Upper lobe of right lung (tissue), 1 donor: ENCODE measurements at places on chromosomes 11 and 22. TPM values are rescaled to one million over a fixed set of nuclear protein-coding genes. Genes with fewer than 3 reads are reported as not detected.

VSIG10L2 gene
- total RNA-seq = not detected

CFAP300 gene
- 2.3 TPM for total RNA-seq

CYP2D6 gene
- total RNA-seq = 1.0 TPM

LMNTD2 gene
- 5.9 TPM for total RNA-seq

GGT5 gene
- total RNA-seq = 66.5 TPM

DNAJB7 gene
- total RNA-seq = not detected

DNA sequence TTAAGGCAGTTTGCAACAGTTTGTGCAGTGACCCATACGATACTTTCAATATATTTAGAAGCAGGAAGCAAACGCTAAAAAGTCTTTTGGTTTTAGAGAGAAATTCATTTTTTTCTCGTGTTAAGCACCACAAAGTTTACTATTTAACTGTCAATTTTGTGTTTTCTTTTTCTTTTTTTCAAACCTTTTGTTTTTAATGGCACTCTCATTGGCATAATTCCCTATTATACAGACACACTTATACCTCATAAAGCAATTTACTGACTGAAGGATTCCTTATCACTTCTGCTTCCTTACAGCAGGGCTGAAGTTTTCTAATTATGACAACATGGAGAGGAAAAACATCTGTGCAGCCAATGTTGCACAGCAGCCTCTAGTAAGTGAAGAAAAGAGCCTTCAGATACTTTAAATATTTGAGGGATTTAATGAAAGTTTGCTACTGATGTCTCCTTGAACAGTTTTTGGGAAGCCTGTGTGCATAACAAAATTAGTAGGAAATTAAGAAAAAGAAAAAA is 2191.2 kb downstream of the LRRC4C start:
- no peak overlapping the region for H3K4me3 ChIP-seq
- no peaks in the 10 kb centered on the region for H3K4me1 ChIP-seq
- H3K36me3 ChIP-seq = no peaks in the 10 kb centered on the region
- no peak for DNase-seq

DNA sequence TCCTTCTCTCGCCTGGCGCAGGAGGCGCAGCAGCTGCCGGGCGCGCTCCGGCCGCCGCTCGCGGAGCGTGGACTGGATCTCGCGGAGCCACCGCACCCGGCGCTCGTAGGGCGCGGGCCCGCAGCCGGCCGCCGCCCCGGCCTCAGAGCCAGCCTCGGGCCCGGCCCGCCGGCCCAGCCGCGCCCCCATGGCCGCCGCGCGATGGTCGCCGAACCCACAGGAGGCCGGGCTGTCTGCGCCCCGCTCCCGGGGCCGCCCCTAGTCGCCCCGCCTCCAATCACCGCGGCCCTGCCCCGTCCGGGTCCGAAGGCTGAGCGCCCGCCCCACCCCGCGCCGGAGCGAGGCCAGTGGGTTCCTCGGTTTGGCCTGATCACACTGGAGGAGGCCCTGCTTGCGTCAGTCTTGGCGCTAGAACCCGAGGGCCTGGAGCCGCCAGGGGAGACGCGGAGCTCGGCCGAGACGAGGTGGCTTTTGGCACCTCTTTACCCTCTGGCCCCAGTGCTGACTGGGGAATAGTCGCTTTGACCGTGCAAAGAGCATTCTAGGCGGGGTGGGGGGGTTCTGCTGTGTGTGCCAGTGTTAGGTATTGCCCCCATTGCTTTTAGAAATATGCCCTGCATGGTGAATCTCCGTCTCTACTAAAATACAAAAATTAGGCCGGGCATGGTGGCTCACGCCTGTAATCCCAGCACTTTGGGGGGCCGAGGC is at the start of gene LRRC75B:
LRRC75B (minus strand) TSS at position 223 of the 708 bp plus-strand sequence; CDS start at position 189, 34 bp downstream.
- peak; percentile 94 for DNase-seq
- peak within 1 kb of the TSS; percentile 74 for H3K27ac ChIP-seq
- H3K4me3 ChIP-seq = peak within 1 kb of the TSS; percentile 58
- peaks cover 13% of the 10 kb centered on the region for H3K4me1 ChIP-seq
- H3K27me3 ChIP-seq = no peaks in the 10 kb centered on the region
- H3K36me3 ChIP-seq = no peaks in the 10 kb centered on the region

- no peak overlapping the region for H3K4me3 ChIP-seq
- H3K27me3 ChIP-seq = no peaks in the 10 kb centered on the region
- H3K4me1 ChIP-seq = no peaks in the 10 kb centered on the region
- H3K36me3 ChIP-seq = no peaks in the 10 kb centered on the region
- H3K27ac ChIP-seq = no peak overlapping the region
Observed at GRCh38 chr22:44108806-44109385, 71.8 kb upstream of the PARVG start.

- no peak overlapping the region for H3K4me3 ChIP-seq
- H3K36me3 ChIP-seq = no peaks in the 10 kb centered on the region
- H3K27ac ChIP-seq = no peak overlapping the region
- no peak for DNase-seq
- H3K4me1 ChIP-seq = no peaks in the 10 kb centered on the region
Observed at GRCh38 chr11:92269021-92269420, 44.4 kb downstream of the FAT3 start.

- H3K4me1 ChIP-seq = no peaks in the 10 kb centered on the region
- H3K36me3 ChIP-seq = no peaks in the 10 kb centered on the region
- H3K27ac ChIP-seq = no peak overlapping the region
- peak; percentile 48 for DNase-seq
- H3K27me3 ChIP-seq = no peaks in the 10 kb centered on the region
Observed at GRCh38 chr22:47164514-47165337, 402.3 kb downstream of the TBC1D22A start.

GRCh38 chr22:46895753-46896152 is 133.3 kb downstream of the TBC1D22A start:
- H3K4me1 ChIP-seq = peaks cover 5% of the 10 kb centered on the region
- no peak overlapping the region for H3K4me3 ChIP-seq
- H3K27ac ChIP-seq = no peak overlapping the region
- no peaks in the 10 kb centered on the region for H3K27me3 ChIP-seq
- DNase-seq = peak; percentile 50
- peaks cover 24% of the 10 kb centered on the region for H3K36me3 ChIP-seq

DNA sequence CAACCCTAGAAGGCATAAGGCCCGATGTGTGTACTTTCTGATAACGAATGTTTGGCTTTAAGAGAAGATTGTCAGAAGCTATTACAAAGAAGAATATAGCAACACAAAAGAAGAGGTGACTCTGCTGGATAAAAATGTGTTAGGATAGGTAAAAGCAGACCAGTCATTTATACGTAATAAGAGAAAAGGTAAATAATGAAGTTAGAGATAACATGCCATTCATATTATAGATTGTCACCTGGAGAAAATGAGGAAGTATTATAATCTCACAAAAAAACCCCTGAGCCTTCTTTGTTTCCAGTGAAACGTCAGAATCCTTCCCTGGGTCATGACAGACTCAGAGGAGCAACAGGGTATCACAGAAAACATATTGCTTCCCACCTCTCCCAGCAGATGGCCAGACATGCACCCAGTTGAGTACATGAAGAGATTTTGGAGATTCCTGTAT is 36.1 kb downstream of the PPFIA1 start:
- no peak overlapping the region for H3K4me3 ChIP-seq
- H3K27ac ChIP-seq = no peak overlapping the region
- H3K4me1 ChIP-seq = peaks cover 10% of the 10 kb centered on the region
- peaks cover 20% of the 10 kb centered on the region for H3K36me3 ChIP-seq
- H3K27me3 ChIP-seq = no peaks in the 10 kb centered on the region
- DNase-seq = no peak

DNA sequence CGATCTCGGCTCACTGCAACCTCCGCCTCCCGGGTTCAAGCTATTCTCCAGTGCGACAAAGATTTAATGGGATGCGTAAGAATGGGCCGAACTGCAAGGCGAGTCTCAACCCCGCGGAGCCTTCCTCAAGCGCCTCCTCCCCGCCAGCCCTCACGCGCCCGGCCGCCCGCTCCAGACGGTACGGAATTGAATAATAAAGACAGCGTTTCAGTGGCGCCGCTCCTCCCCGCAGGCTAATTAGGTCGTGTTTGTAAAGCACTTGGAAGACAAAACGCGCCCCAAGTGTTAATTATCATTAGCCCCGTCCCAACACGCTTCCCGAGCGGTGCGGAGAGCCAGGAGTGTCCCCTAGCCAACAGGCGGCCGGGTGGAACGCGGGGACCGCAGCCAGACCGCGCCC is 192.0 kb downstream of the BUD13 start:
- no peak overlapping the region for H3K27ac ChIP-seq
- no peaks in the 10 kb centered on the region for H3K36me3 ChIP-seq
- H3K4me3 ChIP-seq = no peak overlapping the region
- DNase-seq = no peak

- DNase-seq = peak; percentile 82
- peak overlapping the region; percentile 95 for H3K27ac ChIP-seq
- no peaks in the 10 kb centered on the region for H3K27me3 ChIP-seq
Observed at GRCh38 chr22:21866833-21867527, 465 bp downstream of the MAPK1 start.

- DNase-seq = no peak
- no peaks in the 10 kb centered on the region for H3K4me1 ChIP-seq
- H3K36me3 ChIP-seq = no peaks in the 10 kb centered on the region
- H3K4me3 ChIP-seq = no peak overlapping the region
Observed at GRCh38 chr11:39374963-39375698, 2084.3 kb downstream of the LRRC4C start.

GRCh38 chr11:109697140-109697843 is 275.3 kb downstream of the C11orf87 start:
- peak; percentile 57 for DNase-seq
- H3K27me3 ChIP-seq = no peaks in the 10 kb centered on the region
- H3K4me3 ChIP-seq = no peak overlapping the region
- H3K4me1 ChIP-seq = no peaks in the 10 kb centered on the region
- no peak overlapping the region for H3K27ac ChIP-seq

DNA sequence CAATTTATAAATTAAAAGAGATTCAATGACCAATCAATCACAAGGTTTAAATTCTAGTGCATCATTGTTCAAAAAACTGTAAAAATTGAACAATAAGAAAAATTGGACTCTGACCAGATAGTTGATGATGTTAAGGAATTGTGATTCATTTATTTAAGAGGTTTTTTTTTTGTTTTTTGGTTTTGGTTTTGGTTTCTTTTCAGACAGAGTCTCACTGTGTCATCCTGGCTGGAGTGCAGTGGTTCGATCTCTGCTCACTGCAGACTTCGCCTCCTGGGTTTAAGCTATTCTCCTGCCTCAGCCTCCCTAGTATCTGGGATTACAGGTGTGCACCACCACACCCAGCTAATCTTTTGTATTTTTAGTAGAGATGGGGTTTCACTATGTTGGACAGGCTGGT is 17.1 kb upstream of the EIF3M start:
- no peak for DNase-seq
- H3K27me3 ChIP-seq = no peaks in the 10 kb centered on the region

DNA sequence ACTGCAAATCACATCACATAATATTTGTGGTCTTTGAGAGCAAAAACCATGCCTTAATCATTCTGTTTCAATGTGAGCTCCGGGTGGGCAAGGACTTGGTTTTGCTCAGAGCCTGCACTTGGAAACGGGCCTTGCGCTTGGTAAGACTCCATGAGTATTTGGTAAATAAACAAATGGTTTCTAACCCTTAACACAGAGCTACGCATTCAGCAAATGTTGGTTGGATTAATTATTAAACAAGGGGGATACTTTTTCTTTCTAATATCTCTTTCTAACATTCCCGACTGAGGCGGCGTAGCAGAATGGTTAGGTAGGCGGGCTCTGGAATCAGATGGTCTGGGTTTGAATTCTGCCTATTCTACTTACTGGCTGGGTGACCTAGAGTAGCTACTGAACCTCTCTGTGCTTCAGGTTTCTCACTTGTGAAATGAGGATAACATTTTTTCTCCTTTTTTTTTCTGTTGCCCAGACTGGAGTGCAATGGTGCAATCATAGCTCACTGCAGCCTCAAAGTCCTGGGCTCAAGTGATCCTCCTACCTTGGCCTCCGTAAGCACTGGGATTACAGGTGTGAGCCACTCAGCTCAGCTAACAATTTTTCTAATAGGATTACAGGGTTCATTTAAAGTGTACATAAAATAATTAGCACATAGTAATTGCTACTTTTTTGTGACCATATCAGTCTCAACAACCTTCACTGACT is 3.4 kb upstream of the FAM83F start:
- no peaks in the 10 kb centered on the region for H3K36me3 ChIP-seq
- H3K27me3 ChIP-seq = peaks cover 43% of the 10 kb centered on the region
- H3K27ac ChIP-seq = no peak overlapping the region
- DNase-seq = no peak

GRCh38 chr11:65293909-65294381 is 20.7 kb upstream of the CDC42EP2 start:
- H3K27me3 ChIP-seq = no peaks in the 10 kb centered on the region
- no peak overlapping the region for H3K4me3 ChIP-seq
- H3K4me1 ChIP-seq = peaks cover 66% of the 10 kb centered on the region
- H3K27ac ChIP-seq = peak overlapping the region; percentile 59
- no peak for DNase-seq
- peaks cover 14% of the 10 kb centered on the region for H3K36me3 ChIP-seq

GRCh38 chr11:30282289-30282631 is 40.6 kb upstream of the ARL14EP start:
- no peaks in the 10 kb centered on the region for H3K36me3 ChIP-seq
- no peak for DNase-seq

- H3K4me3 ChIP-seq = no peak overlapping the region
- no peaks in the 10 kb centered on the region for H3K27me3 ChIP-seq
- DNase-seq = no peak
- H3K36me3 ChIP-seq = no peaks in the 10 kb centered on the region
Observed at GRCh38 chr11:128315933-128316332, 271.4 kb downstream of the ETS1 start.

- no peak overlapping the region for H3K4me3 ChIP-seq
- no peaks in the 10 kb centered on the region for H3K4me1 ChIP-seq
- no peaks in the 10 kb centered on the region for H3K36me3 ChIP-seq
Observed at GRCh38 chr11:8219257-8220021, 44.2 kb downstream of the LMO1 start.

DNA sequence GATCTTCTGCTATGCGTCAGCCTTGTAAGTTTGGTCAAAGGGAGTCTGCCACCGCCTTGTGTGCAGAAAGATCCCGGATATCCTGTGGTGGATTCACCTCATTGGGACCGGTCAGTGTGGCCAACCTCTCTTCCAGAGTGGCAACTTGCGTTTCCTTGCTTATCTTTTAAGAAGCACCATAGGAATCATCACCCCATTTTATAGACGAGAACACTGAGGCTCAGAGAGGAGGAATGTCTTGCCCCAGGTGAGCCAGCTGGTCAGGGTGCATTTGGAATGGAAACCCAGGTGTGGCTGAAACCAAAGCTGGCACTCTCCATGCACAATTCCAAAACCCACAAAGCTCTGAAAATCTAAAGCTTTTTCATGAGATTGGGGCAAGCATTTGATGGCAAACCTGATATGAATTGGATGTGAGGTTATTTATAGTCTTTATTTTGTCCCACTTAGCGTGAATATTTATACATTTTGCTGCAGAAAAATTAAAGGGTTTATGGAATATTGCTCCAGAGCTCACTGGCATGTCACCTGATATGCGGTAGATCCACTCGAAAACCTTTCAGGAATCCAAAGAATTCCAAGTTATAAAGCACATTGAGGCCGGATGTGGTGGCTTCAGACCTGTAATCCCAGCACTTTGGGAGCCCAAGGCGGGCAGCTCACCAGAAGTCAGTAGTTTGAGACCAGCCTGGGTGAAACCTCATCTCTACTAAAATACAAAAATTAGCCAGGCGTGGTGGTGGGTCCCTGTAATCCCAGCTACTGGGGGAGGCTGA is 12.1 kb upstream of the EIF3D start:
- no peak overlapping the region for H3K4me3 ChIP-seq
- H3K27ac ChIP-seq = no peak overlapping the region
- H3K36me3 ChIP-seq = no peaks in the 10 kb centered on the region
- no peaks in the 10 kb centered on the region for H3K4me1 ChIP-seq
